HFFc6 (cell line): ENCODE measurements at places on chromosomes 11 and 22.
A peak's percentile ranks its signal among the peaks of the same experiment; 100 is the strongest.

- DNase-seq: peak; percentile 19
These were observed 46.0 kb downstream of the RPL27A start for GRCh38 chr11:8728563-8728962.

GRCh38 chr11:119491753-119492510 is 69.0 kb upstream of the THY1 start:
- DNase-seq: peak; percentile 26

DNA sequence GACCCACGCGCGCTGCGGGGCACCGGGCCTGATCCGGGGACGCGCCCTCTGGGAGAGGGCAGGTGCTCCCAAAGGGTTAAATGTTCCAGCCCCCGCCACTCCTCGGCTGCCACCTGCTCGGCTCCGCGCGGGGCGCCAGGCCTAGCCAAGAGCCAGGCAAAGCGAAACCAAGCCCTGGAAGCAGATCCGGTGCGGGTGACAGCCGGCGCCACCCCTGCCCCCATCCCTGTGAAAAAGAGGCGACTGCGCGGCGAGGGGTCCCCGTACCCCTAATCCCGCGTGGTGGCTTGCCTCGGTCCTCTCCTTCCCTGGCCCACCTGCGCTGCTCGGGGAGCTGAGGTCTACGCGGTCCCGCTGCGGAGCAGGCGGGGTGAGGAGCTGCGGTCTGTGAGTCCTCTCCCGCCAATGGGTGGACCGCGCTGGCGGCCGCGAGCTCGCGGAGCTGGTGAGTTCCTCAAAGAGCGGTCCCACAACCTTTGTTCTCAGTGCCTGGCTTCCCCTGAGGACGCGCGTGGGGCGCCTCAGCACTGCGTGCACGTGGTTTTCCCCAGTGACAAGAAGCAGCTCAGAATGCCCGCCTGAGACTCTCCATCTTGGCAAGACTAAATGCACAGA is at the start of gene ME3:
ME3 (minus strand) TSS at position 610 of the 615 bp plus-strand sequence.
- peak; percentile 20 for DNase-seq

- DNase-seq: peak; percentile 85
These were observed 21.8 kb downstream of the NF2 start for GRCh38 chr22:29625090-29625825.

DNA sequence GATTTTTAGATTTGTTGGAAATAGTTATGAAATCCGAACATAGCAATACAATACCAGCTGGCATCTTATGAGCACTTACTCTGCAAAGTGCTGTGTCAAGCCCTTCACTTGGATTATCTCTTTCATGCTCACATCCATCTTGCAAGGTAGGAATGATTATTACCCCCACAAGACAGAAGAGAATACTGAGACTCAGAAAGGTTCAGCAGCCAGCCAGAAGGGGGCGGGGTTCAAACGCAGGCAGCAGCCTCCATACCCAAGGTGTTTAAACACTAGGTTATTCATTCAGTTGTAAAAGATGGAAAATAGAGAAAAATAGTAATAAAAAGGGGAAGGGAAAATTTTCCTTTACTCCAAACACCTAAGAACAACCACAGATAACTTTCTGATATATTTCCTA is 158.5 kb downstream of the CCDC34 start:
- no peak for DNase-seq
